Stimulated activated CD4-positive, alpha-beta T cell treated with anti-CD3 and anti-CD28 coated beads, Interleukin-15, amount 100 ng/mL, for 1 hour (primary cell): ENCODE measurements at places on chromosomes 12 and 14.

DNA sequence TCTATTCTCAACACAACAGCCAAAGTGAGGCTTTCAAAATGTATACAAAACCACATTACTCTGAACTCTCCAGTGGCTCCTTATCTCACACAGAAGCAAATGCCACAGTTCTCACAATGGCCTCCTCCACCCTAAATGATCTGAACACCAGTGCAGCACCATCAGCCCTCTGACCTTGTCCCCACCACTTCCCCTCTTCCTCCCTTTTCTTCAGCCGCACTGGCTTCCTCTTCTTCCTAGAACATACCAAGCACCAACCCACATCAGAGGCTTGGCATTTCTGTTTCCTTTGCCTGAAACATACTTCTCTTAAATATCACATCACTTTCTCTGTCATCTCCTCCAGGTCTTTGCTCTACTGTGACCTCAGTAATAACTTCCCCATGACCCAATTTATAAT is 66.3 kb downstream of the GPR135 start:
- no peak for DNase-seq

GRCh38 chr12:27602516-27602915 is 78.5 kb downstream of the PPFIBP1 start:
- no peak for DNase-seq

DNA sequence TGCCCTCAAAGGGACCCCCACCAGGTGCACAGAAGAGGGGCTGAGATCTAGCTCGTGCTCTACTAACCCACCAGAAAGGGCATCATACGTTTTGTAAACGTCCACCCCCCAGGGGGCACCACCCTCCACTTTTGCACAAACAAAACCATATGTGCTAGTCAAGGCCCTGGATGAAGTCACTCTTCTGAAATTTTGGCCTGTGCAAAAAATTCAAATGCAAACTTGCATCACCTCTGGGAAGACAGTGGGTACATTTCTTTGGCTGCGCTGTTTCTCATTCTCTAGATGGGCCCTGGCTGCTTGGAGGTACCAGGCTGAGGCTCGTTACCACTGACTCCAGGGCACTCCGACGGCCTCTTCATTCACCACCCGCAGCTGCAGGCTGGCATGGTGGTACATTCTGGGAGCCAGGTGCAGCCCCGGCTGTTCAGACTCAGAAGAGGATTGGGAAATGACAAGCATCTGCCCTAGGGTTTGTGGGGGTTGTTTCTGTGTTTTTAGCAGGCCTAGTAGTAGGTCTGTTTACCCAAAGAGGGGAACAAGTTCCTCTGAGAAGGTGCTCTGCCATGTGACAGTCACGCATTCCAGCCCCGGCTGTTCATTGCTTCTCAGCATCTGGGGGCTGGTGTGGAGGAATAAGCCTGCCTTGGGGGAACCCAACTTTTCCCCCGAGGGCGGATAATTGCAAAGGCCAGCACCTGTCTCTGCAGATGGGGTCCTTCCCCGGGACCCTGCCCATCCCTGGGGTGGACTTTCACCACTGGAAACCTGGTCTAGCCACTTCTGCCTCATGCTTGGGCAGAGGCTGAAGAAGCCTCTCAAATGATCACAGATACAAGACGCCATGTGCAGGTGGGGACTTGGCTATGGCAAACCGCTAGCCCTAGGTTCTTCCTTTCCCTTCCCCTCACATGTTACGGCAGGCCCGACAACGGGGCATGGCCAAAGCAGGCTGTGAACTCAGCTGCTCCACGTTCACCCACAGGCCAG is 147.6 kb downstream of the DPF3 start:
- no peak for DNase-seq

DNA sequence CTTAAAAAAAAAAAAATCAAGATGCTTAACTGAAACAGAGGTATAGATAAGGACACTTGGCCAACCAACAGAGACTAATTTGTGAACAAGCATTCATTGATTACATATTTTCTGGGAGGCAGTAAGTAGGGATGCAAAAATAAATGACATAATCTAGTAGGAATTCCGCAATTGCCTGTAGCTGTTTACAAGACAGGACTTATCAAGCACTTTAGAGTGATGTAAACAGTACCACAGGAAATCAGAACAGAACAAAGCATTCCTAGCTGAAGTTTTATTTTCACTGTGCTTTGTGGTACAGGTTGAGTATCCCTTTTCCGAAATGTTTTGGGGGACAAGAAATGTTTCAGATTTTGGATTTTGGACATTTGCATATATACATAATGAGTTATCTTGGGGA is 68.2 kb upstream of the FGD4 start:
- DNase-seq: no peak

DNA sequence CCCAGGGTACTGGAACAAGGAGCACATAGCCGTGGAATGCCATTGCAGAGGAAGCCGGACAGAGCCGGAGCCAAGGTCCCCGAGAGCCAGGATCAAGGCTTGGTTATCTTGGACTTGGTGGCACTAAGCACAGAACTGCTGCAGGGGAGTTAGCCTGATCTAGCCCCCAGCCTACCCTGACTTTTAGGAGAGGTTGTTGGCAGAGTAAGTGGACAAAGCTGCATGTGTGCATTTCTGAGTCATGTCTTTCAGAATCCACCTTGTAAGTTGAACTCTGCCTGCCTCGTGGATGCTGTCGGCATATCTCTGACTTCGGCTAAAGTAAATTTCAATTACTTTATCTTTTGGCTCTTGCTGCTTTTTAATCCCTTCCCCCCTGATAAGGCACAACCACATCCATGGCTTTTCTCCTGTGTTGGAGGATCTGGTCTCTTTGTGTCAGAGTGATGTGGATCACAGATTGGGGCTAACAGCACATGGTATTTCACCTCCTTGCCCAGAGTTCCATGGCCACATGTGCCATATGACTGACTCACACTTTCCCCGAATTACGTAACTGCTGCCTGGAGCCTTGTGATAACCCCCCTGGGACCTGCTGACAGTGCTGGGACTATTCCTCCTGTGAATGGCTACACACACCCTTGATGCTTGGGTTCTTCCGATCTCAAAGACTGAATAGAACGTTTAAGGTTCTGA is 240.3 kb downstream of the EMP1 start:
- no peak for DNase-seq

DNA sequence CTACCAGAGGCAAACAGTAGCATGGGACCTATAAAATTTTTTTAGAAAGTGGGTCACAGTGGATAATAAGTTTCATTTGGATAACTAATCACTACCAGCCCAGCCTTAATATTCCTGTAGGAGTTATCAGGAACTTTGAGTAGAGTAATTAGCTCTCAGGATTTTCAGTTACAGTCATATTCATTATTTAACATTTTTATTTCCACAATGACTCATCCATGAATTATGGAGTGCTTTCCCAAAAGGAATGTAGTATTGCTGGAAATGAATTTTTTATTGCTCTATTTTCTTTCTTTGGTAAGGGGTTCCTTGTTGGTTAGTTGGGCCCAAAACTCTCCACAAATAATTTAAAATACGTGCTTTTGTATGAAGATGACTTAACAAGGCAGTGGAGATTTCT is 53.7 kb downstream of the ERC1 start:
- DNase-seq: no peak

GRCh38 chr12:52942901-52943181 is 6.1 kb upstream of the KRT18 start:
- DNase-seq: no peak

DNA sequence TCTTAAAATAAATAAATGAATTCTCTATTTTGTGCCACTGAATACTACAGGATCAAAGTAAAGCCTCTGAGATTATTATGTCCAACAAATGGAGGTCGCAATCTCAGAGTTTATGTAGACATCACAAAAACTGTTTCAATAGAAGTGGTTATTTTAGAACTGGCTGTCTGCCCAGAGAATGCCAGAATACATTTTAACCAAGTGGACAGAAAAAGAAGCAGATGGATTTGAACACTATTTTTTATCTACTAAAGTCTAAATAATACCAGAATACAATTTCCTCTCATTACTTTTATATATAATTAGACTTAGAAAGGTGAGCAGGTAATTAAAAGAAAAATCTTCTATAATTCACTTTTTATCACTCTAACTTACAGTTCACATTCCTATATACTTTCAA is 118.3 kb downstream of the MED13L start:
- no peak for DNase-seq

- no peak for DNase-seq
These were observed 317.6 kb downstream of the DPF3 start for GRCh38 chr14:72576258-72576657.

DNA sequence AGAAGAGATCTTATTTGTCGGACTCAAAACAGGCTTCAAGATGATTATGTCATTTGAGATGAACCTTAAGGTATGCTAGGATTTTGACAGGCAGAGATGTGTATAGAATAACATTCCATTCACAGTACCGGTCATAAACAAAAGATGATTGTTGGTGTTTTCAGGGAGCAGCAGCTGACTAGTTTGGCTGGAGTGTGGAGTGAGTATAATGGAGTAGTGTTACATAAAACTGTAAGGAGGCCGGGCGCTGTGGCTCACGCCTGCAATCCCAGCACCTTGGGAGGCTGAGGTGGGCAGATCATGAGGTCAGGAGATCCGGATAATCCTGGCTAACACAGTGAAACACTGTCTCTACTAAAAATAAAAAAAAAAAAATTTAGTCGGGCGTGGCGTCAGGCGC is 23.9 kb downstream of the SERPINA10 start:
- DNase-seq: no peak

- DNase-seq: no peak
These were observed 4.0 kb downstream of the GOLGA5 start for GRCh38 chr14:92797935-92798653.

DNA sequence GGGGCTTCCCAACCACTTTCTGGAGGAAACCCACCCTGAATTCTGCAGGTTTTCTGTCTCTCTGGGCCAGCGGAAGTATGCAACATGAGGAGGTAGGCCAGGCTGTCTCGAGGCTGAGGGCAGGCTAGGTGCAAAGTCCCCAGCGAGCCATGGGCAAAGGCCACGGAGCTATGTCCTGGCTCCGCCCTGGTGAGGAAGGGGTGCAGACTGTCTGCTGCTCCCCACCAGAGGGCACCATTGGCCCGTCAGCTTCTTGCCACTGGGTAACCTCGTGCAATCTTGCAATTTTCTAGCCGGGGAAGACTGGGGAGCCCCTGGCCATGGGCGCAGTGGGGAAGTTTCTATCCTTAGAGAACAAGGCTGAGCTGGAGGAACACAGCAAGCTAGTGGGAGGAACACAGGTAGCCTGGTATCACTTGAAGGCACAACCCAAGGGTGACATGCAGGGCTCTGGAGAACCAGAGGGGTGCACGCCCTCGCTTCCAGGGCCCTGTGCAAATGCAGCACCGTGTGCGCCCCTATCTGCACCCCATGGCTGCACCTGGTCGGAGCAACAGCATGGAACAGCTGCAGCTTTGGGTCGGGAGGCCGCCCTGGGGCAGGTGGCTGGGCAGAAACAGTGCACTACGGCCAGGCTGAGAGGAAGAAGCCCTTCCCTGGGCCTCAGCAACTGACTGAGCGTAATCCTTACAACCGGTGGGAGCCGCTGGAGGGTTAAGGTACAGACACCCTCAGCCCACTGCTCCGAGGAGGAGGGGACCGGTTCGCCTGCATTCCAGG is 27.6 kb upstream of the RPLP0 start:
- peak; percentile 86 for DNase-seq

DNA sequence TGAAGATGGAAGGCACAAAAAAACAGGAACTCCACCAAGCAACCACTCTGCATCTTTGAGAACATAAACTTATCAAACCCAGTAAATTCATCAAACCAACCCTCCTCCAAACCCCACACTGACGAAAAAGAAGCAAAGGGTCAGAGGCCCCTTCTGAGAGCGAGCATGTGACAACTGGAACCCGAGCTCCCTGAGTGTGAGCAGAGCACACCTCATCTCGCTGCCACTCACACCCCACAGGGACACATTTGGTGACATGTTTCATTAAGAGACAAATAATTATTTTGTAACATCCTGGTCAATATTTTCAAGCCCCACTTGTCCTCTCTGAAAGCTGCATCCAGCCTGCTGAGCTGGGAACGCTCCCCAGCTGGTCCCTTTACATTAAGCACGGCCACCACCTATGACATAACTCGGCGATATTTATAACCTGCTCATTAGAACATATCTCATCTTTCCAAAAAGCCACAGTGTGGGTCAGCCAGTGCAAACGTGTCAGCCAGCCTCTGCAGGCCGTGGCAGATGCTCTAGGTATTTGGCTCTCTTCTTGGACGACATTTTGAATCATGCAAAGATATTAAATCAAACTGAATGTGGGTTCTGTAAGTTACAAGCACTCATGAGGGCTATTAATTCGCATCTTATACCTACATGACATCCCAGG is 120.1 kb downstream of the TTC7B start:
- DNase-seq: no peak

DNA sequence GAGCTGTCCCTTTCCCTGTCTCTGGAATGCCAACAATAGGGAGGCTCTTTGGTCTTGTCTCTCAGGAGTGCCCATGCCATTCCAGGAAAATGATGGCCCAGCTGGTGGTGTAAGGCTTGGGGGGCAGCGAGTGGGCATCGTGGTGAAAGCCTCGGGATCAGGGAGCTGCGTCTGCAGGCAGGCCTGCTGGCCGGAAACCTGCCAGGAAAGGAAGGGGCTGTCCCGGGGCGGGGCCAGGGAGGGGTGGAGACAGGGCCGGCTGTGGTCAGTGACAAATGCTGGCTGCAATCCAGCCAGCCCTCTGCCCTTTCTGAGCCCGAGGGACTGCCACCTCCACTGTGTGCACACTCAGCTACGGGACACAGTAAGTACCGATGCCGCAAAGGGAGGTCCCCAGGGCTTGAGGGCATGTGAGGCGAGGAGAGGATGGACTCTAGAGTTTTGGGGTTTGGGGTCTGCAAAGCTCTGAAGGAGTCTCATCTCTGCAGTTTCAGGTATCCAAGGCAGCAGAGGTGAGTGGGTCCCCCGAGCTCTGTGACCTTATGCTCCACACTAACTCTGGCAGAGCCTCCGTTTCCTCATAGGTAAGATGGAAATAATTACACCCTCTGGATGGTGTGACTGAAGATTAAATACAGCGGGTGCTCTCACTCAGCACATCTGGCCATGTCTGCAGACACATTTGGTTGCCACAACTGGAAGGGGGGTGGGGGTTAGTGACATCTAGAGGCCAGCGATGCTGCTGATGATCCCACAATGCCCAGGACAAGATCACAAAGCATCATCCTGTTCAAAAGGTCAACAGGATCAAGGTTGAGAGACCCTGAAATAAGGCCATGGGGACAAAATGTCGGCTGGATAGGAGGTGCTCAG is at the start of gene SERPINA5:
Gene SERPINA5, plus strand, starts transcription at position 300 of the 873 bp plus-strand sequence. CDS start 5,937 bp downstream, outside the sequence.
- DNase-seq: no peak

GRCh38 chr12:44847888-44848702 is 28.0 kb downstream of the NELL2 start:
- DNase-seq: peak; percentile 15

DNA sequence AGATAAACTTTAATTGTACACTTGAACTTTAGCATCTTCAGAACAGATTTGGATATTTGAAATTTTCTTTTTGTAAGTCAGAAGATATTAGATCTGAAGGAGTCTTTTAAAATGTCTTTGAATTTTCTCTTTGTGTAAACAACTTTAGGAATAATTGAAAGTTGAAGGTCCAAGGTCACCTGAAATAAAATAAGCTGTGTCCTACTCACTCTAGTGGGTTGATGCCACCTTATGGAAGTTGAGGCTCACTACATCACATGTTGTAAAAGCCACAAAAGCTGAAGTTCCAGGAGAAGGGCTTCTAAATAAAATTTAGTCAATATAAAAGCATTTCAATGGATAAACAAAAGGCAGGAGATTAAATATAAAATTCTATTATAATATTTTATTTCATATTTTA is 122.0 kb upstream of the ATXN7L3B start:
- no peak for DNase-seq

GRCh38 chr12:14322403-14322802 is 43.1 kb upstream of the ATF7IP start:
- DNase-seq: no peak

- DNase-seq: no peak
These were observed 338.3 kb downstream of the EMP1 start for GRCh38 chr12:13534645-13535398.

- DNase-seq: no peak
These were observed 441.7 kb downstream of the RAD51B start for GRCh38 chr14:68261092-68261842.
